ENCODE measurements at places on chromosomes 7 and 10.

DNA sequence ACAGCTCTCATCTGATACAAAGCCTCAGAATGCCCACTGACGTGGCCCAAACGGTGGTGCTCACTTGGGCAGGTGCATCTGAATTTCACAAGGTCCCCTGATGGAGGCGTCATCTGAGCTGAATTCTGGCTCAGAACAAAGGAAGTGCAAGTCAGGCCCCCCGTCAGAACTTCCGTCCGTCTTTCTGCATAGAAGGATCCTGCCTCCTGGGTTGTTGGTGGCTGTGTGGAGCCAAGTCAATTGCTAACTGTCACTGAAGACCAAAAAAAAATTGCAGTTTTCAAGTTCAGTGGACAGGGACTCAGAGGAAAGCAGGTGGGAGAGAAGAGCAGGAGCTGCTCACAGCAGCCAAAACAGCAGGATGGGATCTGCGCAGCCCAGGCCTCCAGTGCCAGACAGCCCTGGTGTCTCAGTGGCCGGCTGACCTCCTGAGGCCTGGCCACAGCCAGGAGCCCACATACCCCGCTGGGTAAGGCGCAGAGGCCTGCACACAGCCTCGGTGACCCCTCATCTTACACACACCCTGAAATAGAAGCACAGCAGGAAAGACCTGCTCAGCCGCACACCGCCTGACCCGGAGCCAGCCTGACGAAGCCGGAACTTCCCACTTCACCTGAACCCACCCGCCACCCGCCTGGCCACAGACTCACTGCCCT, 49.4 kb downstream of the PYROXD2 start:
- DNase-seq, result no peak

DNA sequence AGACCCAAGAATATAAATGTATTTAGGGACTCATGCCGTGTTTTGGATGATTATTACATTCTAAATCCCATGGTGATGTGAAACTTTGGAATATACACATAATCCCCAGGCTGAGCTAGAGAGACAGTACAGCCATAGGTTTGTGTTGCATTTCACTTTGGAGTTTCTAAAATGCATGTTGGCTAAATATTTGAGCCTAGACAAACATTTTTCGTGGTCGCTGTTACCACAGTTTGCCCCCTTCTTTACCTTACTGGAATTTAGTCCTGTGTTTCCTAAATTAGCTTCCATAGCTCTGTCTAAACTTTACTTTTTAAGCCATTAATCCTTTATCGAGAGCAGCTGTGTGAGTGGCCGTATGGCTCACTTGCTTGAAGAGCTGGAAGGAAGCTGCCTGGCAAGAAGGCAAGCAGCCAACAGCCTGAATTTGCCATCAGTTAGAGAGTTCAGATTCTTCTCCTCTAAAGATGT, 192.0 kb downstream of the BICC1 start:
- DNase-seq, result no peak

- DNase-seq, result no peak
Measured at GRCh38 chr7:5501465-5501864, 77.8 kb upstream of the TNRC18 start.

- DNase-seq, result no peak
Measured at GRCh38 chr7:139855498-139856270, 26.6 kb downstream of the TBXAS1 start.

DNA sequence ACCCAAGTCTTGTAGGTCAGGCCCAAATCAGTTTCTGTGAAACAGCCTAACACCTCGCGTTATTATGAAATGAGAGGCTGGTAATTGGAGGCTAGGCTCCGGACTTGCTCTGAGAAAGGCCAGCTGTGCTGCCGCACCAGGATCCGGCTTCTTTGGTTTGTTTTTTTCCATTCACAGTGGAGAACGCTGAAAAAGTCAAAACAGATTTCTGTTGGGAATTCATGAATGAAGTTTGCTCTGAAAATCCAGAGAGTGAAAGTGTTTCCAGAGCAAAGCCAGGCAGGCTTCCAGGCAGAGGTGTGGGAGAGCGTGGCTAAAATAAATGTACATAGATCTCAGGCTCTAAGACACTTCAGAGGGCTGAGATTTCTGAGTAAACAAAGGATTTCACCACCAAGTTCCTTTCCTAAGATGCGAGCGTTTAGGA, 240.1 kb downstream of the TRIL start:
- DNase-seq, result no peak

DNA sequence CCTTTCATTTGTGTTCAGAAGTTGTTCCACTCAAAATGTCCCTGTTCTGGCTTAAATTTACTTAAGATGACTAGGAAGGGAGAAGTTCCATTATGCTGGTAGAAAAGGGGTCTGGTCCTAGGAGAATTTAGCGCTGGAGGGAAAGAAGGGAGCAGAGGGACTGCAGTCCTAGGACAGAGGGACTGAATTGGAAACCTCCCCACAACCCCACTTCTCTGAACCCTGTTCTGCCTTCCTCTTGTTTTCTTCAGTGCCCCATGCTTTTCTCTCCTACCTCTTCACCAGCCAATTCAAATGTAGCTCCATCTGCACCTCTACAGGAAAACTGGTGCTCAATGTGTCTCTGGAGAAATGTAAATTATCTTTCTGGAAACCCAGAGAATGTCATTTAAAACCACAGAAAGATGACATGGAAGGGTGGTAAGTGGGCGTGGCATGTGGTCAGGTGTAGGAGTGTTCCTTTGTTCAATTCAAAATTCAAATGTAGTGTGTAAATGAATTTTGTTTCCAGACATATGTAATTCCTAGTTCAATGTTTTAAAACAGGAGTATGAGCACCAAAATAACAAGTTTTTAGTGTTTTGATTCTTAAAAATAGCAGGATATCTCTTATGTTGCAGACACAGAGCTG, 24.0 kb upstream of the RHOBTB1 start:
- peak; percentile 2 for DNase-seq

DNA sequence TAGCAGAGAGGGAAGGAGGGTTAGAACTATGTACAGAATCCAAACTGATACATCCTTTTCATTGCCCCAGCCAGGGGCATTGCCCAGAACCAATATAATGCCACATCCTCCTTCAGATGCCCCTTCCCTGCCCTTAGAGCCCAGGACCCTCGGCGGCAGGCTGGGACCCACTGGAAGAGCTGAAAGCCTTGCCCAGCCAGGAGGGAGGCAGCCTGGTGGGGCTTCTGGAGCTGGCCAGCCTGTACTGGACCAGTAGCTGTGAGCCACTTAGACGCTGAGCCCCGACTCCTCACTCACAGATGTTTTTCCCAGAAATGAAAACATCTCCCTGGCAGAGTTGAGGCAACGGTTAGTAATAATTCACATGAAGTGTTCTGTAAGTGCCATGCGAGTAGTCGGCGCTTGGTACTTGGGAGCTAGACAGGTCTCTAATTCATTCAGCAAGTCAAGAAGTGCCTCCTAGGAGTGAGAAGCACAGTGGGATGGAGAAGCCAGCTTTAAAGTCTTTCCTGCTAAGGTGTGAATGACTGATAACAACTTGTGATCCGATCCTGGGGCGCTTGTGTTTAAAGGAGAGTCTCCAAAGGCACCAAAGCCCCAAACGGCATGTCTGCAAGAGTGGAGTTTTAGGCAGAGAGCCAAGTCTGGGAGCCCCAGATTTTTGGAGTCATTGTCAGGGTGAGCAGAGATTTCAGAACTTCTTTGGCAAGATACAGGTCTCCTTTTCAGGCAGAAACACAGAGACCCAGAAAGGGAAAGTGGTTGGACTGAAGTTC, 9.8 kb downstream of the VSIR start:
- DNase-seq, result no peak

- DNase-seq, result no peak
Measured at GRCh38 chr7:77188731-77189437, 10.7 kb downstream of the FGL2 start.

- DNase-seq, result no peak
Measured at GRCh38 chr10:49325131-49325915, 26.4 kb downstream of the C10orf71 start.

GRCh38 chr10:122112625-122113160, 123.7 kb downstream of the TACC2 start:
- no peak for DNase-seq

DNA sequence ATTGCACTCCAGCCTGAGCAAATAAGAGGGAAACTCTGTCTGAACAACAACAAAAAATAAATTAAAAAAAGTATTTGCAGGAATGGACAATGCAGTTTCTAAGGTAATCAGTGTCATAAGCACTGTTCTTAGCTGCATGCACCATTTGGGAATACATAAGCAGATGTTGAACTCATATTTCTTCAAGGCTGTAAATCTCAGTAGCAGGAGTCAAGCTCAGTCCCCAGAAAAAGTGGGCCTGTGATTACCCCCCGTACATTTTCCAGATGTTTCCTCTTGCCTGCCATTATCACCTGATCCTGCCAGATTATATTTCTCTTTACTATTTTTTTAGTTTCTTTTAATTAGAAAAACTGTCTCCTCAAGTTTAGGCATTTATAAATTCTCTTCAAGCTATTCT, 667.6 kb upstream of the ANKRD30A start:
- no peak for DNase-seq

GRCh38 chr7:33278095-33278494, 148.7 kb downstream of the BBS9 start:
- DNase-seq, result no peak

- DNase-seq, result no peak
Measured at GRCh38 chr10:86393362-86393761, 26.8 kb upstream of the GRID1 start.

- DNase-seq, result peak; percentile 14
Measured at GRCh38 chr7:1160670-1161021, 650 bp upstream of the ZFAND2A start.

GRCh38 chr10:60611291-60611747, 167.0 kb upstream of the CDK1 start:
- peak; percentile 8 for DNase-seq

DNA sequence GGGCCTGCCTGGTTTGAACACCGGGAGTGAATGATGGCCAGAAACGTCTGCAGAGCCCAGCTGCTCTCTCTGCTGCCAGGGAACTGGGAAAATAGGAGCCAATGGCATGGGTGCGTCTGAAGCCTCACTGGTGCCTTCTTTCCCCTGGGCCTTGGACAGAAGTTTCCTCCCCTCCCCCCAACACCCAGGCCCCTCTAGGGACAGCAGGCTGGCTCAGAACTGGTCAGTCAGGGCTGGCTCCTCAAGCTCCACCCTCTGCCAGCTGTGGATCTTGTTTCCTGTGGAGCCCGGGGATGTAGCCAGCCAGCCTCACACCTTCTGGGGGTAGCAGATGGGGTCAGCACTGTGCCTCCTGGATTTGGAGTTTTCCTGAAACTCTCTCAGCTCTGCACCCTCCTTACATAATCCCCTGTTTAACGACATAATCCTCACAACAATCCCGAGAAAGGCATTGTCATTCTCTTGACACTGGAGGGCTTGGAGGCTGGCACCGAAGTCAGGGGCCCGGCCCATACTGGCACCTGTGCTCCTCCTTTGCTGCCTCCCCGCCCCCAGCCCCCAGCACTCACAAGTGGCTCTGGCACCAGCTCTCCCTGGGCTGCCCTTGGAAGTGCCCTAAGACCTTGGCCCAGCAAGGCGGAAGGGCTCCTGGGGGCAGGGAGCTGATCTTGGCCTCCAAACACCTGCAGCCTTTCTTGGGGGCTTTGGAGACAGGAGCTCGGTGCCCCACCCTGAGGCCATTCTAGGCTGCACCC, 5.7 kb downstream of the LDB3 start:
- no peak for DNase-seq

Data from stimulated activated CD4-positive, alpha-beta T cell treated with anti-CD3 and anti-CD28 coated beads, Interleukin-12 subunit alpha, Interleukin-12 subunit beta, amount 100 ng/mL, for 4 hours (primary cell).